ENCODE measurements at places on chromosomes 3 and 15.

DNA sequence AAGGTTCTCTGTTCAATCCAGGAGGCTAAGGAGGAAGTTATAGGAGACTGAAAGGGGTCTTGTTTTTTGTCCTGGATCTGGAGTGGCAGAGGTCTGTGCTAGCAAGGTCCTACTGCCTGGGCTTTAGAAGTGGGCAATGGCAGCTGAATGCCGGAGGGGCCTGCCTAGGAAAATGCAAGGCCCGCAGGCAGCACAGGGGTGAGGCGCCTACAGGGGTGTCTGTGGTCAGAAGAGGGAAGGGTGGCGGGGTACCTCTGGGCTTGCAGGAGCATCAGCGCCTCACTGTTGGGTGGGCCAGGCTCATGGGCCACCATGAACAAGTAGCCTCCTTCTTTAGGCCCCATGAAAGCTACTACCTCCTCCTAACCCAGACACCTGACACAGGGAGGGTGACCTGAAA lies 175.4 kb downstream of the PEX5L start:
- DNase-seq = no peak

DNA sequence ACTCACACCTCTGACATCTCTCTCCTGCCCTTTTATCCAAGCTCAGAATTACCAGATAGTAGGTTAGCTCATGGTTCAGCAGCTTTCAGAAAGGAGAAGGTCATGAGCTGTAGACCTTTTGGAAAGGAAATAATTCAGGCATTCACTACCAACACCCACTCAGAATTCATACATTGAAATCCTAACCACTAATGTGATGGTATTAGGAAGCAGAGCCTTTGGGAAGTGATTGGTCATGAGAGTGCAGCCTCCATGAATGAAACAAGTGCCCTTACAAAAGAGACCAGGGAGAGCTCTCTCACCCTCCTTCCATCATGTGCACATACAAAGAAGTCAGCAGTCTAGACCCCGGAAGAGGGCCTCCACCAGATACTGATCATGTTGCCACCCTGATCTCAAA lies 315.8 kb upstream of the CCDC54 start:
- no peak for DNase-seq

DNA sequence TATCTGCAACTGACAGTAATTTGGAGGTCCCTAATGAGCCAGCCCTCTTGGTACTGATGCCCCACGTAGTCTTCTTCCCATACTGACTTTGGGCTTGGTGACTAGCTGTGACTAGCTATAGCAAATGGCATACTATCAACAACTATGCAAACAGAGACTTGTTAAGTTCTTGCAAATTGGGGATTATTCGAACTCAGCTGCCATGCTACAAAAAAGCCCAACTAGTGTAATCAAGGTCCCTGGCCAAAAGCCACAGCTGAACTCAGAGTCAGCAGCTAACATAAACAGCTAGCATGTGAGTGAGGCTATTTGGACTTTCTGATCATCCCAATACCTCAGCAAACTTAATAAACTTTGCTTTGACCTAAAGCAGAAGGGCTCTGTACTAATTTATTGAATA lies 121.2 kb upstream of the PLXND1 start:
- no peak for DNase-seq

- peak; percentile 15 for DNase-seq
Measured at GRCh38 chr15:23629234-23629805, 18.3 kb downstream of the MAGEL2 start.

GRCh38 chr3:17894434-17895060 lies 152.1 kb upstream of the TBC1D5 start:
- DNase-seq = no peak

- no peak for DNase-seq
Measured at GRCh38 chr3:13533885-13534301, 15.0 kb upstream of the FBLN2 start.

- DNase-seq = no peak
Measured at GRCh38 chr15:60381148-60381788, 16.5 kb downstream of the ANXA2 start.

GRCh38 chr15:23645371-23646164 lies 2.1 kb downstream of the MAGEL2 start:
- DNase-seq = no peak

DNA sequence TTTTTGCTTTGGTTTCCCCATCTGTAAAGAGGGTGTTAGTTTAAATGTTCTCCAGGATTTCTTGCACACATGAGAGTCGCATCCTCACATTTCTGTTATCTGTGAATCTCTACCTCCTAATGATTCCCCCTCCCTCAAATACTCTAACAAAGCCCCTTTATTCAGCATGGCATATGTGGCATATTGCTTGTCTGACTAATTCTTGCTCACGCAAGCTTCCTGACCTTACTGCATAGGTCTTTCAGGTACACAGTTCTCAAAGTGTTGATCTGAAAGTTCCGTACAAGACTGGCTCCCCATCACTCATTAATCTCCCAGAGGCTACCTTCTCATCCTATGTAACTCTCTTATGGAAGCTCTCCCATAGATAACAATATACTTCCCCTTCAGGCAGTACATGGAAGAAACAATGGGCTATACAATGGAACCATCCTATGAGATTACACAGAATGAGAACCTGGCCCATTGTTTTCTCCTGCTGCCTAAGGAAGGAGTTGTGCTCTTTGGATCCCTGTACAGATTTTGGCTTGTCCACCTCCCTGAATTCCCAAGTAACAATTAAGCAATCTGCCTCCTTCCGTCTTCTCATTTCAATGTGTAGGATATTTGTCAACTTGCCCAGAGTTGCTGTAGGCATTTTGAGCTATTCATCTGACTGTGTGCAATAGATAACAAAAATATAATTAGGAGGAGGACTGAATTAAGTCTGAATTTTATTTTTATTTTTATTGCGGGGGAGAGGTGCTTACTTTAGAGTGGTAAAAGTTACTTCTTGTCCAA lies 51.0 kb downstream of the PPARG start:
- no peak for DNase-seq

- no peak for DNase-seq
Measured at GRCh38 chr15:31223478-31224350, 102.9 kb upstream of the KLF13 start.

DNA sequence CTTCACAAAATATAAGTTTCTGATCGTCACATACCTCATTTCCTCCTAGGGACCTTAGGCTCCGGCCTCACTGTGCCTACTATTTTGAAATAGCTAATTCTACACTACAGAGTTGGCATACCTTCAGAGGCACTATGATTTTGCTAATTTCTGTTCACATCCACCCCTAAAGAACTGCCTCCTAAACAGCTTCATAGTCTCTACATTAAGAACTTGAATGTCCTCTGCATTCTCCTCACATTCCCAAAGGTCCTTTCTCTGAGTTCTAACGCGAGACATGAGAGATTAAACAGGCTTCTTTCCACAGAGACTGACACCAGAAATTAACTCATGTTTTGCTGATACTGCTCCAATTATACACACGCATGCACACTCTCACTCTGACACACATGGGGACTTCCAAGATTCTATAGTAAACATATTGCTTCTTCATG lies 75.5 kb downstream of the DLG1 start:
- no peak for DNase-seq

DNA sequence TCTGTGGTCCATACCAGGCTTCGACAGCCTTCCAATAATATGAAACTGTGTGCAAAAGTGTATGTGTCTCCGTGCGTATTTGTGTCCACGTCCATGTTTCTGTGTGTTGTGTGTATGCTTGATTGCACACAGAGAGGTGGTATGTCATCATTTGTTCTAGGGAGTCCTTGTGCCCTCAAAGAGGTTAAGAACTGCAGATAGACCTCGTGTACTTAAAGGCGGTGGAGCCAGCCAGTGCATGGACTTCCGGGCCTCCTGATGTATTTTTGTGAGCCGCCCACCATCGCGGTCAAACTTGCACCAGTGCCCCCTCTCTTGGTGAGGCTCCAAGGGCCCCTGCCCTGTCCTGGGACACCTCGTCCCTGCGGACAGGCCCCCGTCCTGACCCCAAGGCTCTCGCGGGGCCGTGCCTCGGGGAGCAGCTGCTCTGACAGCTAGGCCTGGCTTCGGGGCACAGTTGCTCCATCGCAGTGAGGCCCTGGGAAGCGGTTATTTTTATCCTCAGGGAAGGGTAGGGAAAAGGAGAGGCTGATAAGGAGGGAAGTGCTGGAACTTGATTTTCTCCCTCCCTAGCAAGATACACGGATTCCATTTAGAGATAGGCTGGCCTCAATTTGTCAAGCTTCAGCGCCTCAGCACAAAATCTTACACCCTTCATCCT lies 1.2 kb upstream of the RYK start:
- no peak for DNase-seq

DNA sequence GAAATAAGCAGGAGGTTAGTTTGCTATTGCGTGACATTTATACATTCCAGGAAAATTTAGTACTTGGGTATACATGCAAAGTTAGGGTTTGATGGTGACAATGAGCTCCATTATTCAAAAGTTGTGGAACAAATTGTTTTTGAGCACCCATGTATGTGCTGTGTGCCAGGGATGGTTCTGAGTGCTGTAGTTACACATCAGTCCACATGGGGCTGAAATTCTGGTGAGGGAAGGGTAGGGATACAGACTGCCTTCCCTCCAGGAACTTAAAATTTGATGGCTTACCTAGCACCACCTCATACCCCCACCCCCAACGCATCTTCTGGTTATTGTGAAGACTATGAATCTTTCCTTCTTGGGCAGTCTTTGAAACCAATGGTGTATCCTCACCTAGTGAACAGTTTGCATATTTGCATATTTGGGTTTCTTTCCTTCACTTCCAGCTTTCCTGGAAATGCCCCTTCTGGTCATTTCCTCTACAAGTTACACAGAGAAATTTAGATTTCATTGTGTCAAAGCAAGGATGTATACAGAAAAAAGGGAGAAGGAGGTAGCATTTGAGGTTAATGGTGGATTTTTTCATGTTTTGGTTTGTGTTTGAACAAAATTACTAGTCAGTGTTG lies 222.0 kb upstream of the IL12A start:
- DNase-seq = no peak

GRCh38 chr15:68621535-68621934 lies 42.7 kb downstream of the CORO2B start:
- DNase-seq = no peak

DNA sequence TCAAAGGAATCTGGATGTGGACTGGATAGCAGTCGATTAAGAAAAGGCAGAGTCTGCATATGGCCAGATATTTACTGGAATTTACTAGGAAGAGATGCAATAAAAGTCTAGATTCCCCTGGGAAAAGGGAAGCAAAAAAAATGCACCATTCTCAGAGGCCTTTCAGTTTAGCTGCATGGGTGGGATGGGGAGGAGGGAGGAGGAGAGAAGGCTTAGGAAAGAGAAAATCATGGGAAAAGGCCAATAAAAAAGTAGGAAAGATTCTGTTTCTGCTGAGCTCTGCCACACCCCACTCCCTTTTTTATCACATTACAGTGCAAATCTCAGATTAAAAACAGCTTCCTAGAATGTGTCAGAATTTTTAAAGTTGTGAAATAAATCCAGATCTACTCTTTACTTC lies 103.6 kb downstream of the ADAMTS9 start:
- no peak for DNase-seq

GRCh38 chr3:2802429-2802828 lies 307.7 kb downstream of the IL5RA start:
- DNase-seq = no peak

DNA sequence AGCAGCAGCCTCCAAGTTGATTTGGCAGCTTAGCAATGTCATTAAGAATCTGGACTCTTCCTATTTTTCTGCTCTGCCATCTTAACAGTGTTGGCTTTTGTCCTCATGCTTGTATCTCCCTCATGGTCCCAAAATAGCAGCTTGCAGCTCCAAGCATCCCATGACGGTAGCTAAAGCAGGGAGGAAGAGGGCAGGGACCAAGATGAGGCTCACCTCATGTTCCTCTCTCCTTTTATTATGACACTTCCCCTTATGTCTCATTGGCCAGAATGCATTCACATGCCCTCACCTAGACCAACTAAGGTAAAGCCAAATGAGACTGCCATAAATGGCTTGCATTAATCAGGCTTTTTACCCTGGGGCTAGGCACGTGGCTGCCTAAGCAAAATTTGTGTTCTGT lies 382.4 kb downstream of the SHQ1 start:
- no peak for DNase-seq

GRCh38 chr3:125202197-125202596 lies 10.4 kb downstream of the SLC12A8 start:
- no peak for DNase-seq

- DNase-seq = no peak
Measured at GRCh38 chr3:136639069-136639468, 113.1 kb downstream of the STAG1 start.

All from NCI-H1694 (cell line).